ENCODE measurements at places on chromosomes 6 and 20.

DNA sequence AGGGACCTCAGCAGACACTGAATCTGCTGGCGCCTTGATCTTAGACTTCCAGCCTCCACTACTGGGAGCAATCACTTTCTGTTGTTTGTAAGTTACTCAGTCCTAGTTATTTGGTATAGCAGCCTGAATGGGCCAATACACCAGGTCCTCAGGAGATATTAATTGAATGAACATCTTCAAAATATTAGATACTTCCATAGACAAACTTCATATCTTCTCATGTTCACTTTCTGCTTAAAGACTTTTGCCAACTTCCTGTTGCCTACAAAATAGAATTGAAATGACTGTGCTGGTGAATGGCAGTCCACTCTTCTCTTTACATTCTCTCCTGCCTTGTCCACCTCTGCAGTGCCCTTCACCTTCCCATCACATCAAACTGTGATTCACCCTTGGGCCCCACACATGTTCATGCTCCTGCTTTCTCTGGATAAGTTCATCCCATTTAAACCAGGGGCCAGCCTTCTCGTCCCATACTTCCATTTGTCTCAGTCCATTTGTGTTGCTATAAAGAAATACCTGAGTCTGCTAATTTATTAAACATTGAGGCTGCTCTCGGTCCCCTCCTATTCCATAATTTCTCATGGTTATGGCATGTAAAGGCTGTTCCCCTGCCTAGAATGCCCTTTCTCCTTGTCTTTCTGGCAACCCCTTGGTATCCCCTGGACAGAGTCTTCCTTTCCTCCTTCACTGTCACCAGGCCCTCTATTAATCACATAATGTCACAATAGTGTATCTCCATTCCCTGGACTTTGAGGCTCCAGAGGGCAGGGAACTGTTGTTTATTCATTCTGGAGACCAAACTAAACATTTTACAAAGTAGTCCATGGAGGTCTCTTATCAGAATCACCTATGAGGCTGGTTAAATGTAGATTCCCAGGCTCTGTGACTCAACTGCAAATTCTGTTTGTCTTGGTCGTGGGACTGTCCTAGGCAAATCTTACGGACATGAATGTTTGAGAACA is 148.3 kb upstream of the TMEM170B start:
- no peak for DNase-seq

DNA sequence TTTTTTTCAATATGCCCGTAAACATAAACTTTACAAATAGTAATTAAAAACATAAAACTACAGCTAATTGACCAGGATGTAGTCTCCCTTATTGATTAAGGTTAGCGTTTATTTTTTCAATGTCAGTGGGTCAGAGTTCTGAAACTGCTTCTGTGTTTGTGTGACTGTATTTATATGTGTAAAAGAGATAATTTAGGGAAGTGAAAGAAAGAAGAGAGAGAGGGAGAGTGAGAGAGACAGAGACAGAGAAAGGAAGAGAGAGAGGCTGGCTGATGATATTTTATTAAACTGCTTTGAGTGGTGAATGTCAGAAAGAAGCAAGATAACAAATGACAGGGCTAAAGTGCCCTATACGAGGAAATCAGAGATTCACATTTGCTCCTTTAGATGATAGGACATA is 266.1 kb upstream of the PTCHD4 start:
- DNase-seq = no peak

GRCh38 chr6:20312606-20313005 is 89.1 kb upstream of the E2F3 start:
- no peak for DNase-seq

GRCh38 chr20:51562332-51563173 is 20.0 kb upstream of the NFATC2 start:
- DNase-seq = no peak

DNA sequence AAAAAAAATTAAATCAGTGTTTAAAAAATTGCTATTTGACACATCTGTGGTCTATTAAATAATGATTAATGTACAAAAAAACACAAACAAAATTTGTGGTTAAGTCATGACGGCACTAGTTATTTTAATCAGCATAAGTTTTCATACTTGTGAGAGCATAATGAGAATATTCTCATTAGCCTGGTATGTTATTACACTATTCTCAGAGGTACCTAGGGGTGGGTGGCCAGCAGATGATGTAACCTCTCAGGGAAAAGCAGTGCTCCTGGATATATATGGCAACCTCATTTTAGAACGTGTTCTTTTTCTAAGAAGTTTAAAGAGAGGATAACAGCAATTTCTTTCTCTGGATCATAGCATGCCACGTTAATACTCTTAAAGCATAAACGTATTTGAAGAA is 109.2 kb downstream of the GJA1 start:
- no peak for DNase-seq

DNA sequence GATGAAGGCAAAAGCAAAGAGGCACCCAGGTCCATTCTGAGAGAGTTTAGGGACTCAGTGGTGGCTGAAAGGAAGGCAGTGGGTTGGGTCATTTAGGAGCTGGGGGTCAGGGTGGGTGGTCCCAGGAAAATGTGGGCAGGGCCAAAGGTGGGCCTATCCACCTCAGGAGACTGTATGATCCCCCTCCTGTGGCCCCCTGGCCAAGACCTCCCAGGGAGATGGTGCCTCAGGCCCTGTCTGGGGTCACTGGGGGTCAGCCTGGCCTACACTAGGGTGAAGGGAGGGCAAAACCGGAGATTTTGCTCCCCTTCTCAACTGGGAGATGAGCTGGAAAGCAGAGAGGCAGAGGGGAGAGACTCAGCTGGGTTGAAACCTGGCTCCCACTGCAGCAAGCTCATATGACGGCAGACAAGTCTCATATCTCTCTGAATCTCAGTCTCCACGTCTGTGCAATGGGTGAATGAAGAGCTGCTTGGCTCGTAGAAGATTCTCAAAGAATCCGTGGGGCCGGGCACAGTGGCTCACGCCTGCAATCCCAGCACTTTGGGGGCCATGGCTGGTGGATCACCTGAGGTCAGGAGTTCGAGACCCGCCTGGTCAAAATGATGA is 11.5 kb upstream of the BAK1 start:
- DNase-seq = no peak

GRCh38 chr6:17179530-17180073 is 77.8 kb downstream of the STMND1 start:
- DNase-seq = no peak

GRCh38 chr20:61929561-61929960 is 136.1 kb downstream of the TAF4 start:
- DNase-seq = no peak

DNA sequence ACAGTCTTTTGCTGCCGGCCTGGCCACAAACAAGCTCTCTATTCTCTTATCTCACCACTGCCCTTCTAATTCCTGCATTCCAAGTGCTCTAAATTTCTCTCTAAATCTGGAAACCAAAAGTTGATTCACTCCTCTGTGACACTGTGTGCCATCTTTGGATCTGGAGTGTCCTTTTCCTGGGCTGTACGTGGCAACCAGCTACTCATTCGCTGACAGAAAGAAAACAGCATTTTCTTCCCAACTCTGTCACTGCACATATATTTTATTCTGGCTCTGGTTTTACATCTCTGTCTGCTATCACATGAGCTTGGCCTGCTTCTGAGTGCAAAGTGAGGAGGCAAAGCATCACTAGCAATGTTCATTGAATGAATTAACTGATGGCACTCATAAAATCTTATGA is 397.2 kb upstream of the MAP3K7 start:
- no peak for DNase-seq

GRCh38 chr20:38426006-38426897 is 8.9 kb downstream of the SNHG17 start:
- DNase-seq = no peak

GRCh38 chr6:90284236-90285041 is 12.2 kb downstream of the BACH2 start:
- DNase-seq = peak; percentile 57

- DNase-seq = no peak
Observed at GRCh38 chr6:116528780-116529179, 16.7 kb downstream of the TRAPPC3L start.

- no peak for DNase-seq
Observed at GRCh38 chr6:41656002-41656691, 17.9 kb downstream of the MDFI start.

DNA sequence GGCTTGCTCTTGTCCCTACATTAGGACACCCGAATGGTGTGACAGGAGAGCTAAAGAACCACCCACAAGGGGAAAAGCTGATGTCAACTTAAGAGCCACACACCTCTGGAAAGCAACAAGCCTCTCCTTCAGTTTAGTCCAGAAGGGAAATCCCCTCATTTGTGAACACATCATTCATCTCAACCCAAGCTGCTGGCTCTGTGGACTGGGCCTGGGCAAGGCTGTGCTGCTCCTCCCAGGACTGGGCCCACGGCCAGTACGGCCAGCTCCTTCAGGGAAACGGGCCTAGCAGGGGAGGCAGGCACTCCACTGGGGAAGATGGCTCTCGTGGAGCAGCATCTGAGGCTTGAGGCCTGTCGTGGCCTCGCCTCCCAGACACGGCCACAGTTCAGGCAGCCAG is 12.8 kb upstream of the SLC4A11 start:
- no peak for DNase-seq

DNA sequence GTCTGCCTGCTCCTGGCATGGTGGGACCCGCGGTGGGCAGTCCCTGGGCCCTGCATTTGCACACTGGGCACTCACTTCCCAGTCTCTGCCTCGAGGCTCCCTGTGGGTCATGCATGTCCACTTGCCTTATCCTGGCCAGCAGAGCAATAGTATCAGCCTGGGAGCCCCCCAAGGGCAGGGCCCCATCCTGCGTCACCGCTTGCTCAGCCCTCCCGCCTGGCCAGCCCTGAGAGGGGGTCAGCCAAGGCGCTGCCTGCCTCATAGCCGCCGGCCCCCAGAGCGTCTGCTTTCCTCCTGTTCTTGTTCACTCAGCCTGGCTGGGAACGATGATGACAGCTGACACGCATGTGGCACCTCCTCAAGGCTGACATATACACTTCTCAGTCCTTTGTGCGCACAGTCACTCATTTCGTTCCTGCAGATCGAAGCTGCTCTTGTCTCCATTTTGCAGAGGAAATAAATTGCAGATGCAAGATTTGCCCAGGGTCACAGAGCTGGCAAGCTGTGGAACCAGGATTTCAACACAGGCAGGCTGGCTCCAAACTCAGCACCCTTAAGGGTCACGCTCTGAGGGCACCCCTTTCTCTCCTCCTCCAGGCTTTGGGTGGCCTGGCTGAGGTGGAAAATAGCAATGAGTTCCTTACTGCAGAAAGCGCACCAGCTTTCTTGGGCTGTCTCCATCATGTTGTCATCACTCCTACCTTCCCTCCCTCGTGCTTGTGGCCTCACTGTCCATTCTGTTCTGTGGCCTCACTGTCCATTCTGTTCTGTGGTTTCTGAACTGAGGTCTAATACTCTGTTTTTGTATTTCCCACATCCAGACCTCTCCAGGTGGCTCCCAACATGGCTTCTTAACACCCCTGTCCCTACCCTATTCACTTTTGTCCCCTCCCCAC is 17.2 kb downstream of the KCNK17 start:
- no peak for DNase-seq

DNA sequence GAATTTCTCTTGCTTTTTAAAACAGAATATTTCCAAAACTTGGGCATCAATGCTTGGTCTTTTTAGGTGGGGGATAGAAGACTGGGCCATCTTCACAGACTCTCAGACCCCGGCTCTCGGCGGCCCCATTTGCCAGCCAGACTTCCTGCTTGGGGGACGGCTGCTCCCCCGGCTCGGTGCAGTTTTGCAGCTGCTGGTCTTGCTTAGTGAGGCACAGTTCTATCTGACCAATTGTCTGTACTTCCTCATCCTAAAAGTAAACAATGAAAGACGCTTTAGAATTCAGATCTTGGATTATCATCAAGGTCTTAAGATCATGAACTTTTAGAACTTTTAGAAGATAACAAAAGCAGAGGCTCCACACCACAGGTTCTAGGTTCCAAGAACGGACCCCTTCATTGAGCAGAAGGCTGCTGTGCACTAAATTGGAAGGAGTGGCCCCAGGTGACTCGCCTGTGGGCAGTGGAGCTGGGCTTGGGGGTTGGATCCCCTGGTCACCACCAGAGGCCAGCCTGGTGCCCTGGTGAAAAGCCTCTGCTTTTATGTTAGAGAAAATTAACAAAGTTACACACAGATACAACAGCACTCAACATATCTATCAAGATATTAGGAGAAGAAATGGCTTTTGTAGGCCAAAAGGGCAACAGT is 26.7 kb downstream of the RNASET2 start:
- DNase-seq = no peak

- DNase-seq = no peak
Observed at GRCh38 chr20:61340157-61340556, 88.1 kb downstream of the CDH4 start.

DNA sequence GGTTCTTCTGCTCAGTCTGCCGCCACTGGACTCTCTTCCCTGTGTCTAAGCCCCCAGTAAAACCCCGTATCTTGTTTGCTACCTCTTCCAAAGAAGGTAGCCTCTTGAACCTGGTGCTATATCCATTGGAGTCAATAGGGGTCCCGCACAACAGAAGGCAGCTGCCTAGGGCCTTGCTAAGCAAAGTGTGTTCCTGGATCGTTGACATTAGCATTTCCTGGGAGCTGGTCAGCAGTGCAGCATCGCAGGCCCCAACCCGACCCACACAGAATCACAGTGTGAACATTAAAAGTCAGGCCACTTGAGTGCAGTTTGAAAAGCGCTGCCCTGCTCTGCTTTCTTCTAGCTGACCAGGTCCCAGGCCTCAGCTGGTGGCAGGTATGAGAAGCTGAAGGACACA is 2.9 kb downstream of the ADA start:
- DNase-seq = no peak

DNA sequence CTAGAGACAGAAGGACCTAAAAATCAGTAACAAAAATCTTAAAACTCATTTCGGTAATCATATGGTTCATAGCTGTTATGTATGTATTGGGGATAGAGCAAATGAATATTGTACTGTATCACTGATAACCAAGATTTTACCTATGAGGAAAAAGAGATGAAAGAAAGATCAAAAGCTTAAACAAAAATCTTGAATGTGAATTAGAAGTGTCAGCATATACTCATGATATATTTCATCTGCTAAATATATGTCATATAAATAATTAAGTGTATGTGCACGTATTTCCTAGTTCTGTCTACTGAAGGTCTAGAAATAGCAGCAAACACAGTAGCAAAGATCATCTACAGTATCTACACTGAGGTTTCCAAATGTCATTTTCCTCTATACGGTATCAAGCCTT is 299.8 kb downstream of the BTBD9 start:
- no peak for DNase-seq

GRCh38 chr6:112906726-112907125 is 559.6 kb downstream of the RFPL4B start:
- no peak for DNase-seq

DNA sequence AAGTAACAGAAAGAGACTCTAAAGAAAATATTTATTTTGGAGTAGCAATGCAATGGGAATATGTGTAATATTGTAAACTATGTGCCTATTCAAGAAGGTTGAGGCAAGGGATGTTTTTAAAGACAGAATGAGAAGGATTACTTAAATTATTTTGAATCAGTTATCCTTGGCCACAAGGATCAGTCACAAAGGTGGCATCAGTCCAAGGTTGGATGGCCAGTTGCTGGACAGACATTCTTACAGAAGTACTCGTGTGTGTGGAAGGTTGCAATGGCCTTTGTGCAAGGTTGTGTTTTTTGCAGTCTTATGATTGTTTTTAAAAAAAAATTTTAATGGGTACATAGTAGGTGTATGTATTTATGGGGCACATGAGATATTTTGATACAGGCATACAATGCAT is 2.0 kb downstream of the QRSL1 start:
- DNase-seq = no peak

GRCh38 chr20:51311636-51312479 is 230.7 kb downstream of the NFATC2 start:
- no peak for DNase-seq
